Myocyte (in vitro differentiated cells): ENCODE measurements at places on chromosomes 7 and 10.

DNA sequence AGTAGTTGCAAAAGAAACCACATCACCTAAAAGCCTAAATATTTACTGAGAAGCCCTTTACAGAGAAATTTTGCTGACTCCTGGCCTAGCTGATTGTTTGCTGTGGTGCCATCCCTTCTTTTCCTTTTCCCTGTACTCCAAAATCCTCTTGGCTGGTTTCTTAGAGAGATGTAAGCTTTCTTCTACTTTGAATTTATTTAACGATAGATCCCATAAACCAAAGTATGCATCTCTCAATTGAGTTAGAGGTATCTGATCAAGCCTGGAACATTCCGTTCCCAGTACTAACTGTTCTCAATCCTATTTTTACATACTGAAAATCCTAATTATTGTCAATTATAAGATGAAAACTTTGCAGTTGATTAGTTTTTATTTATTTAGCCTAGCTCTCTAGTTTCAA lies 6.3 kb downstream of the TMEM60 start:
- DNase-seq = no peak

GRCh38 chr10:63642808-63643207 lies 121.6 kb downstream of the REEP3 start:
- DNase-seq = no peak

DNA sequence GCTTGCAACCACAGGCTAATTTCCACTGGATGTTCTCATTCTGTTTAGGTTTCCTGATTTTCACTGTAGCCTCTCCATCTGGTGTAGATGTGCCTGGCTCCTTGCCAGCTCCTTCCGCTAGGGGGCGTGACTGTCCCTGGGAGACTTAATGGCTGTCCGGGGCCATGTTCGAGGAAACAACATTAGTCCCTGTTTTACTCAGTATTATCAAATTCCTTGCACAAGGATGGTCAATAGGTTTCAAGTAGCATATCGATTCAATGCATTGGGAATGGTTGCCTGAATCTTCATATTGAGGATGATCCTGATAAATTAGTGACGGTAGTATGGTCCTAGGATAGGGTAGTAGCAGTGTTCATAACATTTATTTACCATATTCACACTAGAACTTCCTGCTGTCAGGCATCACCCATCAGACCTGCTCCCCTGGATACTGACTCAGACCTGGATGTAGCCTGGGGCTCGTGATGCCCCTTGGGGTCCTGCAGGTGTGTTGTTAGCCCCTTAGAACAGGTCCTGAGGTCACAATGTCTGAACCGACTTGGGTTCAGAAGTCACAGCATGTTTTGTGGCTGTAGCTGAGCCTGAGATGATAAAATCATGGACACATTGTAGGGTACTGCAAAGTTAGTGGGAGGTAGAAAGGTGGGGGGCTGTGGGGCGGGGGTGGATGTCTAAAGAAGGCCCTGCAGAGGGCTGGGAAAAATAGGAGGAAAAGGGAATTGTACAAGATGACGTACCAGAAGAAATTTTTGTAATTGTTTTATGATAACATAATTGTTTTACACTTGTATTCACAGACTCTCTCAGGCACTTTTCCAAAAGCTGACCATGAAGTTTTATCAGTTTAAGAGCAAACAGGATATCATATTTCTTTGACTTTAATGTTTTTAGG lies 8.9 kb upstream of the EXOC6 start:
- DNase-seq = no peak

GRCh38 chr7:136956671-136957070 lies 88.2 kb downstream of the CHRM2 start:
- peak; percentile 14 for DNase-seq

- peak; percentile 7 for DNase-seq
These were observed 46.3 kb upstream of the RNF216 start for GRCh38 chr7:5827755-5828154.

DNA sequence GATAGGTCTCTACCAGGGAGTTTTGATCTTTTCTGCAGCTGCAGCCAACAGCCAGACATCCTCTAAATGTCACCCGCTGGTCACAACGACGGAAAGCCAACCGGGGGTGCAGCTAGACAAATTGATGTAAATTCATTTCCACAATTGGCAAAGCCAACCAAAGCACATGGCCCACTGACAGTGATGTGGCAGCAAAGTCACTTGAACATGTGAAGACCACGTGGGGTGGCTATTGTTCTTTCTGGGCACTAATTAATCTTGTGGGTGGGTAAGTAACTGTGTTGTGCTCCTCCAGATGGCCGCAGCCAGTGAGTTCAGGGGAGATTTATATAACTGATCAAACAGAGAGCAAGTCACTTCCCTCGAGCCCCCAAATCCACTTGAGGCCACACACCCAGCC lies 354.1 kb downstream of the ANKRD30A start:
- no peak for DNase-seq

DNA sequence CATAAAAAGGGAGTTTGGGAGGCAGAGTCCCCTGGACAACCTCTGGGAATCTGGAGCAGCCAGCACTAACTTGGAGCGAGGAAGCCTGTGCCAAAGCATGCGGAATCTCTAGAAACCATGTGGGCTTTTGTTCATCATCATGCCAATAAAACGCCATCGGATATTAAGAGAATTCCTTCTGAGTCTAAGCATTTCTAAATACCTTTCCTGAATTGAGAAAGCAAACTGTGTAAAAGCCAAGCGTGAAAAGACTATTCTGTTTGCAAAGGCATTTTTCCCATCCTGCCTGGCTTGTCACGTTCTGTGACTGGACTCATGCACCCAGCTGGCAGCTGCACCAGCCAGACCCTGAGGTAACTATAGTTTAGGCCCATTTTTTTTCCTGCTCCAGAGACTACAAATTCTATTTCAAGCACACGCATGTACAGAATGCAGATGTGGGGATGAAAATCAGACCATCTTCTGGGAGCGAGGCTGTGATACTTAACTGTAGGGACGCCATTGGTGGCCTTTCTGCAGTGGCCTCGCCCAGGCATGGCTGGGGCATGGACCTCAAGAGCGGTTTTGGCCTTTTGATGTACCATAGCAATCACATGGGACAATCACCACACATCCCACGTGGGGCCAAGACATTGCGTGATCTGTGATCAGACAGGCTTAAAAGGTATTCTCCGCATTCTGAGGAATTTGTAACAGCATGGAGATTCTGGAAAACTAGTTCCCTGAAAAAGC lies 218.9 kb downstream of the KIAA1217 start:
- DNase-seq = no peak

DNA sequence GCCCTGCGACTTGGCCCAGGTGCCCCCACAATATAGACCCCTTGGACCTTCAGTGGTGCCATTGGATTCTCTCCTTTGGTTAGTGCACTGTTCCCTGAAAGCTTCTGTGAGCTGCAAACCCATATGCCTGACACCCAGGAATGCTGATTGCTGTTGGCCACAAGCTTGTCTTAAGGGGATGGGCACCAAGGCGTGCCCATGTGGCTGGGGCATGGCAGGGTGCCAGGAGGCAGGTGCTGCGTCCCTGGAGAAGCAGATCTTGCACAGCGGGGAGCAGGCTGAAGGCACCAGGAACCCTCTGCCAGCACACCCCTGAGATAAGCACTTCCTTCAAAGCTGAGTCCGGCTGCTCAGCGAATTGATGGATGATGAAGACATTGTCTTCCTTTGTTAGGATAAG lies 411.8 kb downstream of the SDK1 start:
- DNase-seq = peak; percentile 76

- DNase-seq = no peak
These were observed 159.5 kb upstream of the ZNF32 start for GRCh38 chr10:43808136-43808535.

DNA sequence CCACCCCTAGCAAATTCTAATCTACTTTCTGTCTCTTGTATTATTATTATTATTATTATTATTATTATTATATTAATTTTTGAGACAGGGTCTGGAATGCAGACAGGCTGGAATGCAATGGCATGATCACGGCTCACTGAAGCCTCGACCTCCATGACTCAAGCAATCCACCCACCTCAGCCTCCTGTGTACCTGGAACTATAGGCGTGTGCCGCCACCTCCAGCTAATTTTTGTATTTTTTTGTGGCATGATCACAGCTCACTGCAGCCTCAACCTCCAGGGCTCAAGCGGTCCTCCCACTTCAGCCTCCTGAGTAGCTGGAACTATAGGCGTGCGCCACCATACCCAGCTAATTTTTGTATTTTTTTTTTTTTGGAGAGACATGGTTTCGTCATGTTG lies 2.6 kb upstream of the TMEM139 start:
- DNase-seq = no peak

DNA sequence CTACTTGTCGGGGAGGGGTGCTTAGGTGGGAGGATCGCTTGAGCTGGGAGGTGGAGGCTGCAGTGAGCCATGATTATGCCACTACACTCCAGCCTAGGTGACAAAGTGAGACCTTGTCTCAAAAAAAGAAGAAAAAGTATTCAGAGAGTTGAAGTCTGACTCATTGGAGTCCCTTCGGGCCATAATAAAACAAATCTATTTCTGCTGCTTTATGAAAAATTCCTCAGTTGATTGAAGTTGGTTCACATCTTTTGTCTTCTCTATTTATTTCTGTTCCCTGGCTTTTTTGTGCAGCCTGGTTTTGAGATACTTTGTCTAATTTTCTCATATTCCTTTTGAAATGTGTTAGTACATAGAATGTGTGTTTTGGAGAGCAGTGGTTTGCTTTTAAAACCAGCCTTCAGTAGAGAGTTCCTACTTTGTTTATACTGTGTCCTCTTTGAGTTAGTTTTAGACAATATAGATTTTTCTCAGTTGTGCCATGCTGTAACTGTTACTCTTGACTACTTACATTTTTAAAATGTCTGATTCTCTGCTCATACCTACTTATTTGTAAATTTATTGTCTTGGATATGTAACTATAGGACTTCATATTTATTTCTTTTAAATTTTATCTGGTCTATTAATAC lies 36.7 kb downstream of the LUC7L2 start:
- DNase-seq = no peak

DNA sequence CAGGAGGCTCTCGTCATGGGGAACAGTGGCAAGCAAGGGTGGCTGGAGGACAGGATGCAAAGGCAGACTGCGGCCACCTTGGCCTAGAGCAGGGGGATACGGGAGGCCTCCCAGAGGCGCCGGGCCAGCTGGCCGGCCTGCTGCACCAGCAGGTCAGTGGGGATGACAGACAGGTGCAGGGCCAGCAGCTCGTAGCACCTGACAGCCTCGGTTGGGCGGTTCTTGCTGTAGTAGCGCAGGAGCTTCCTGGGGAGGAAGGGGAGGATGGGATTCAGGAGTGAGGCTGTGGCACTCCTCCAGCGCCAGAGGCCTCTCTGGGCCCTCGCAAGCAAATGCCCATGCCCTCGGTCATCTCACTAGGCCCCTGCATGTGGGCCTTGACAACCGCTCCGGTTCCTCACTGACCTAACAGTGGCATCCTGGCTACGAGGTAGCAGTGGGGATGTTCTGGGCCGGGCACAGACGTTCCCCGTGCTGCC lies 2.5 kb upstream of the PYROXD2 start:
- no peak for DNase-seq

DNA sequence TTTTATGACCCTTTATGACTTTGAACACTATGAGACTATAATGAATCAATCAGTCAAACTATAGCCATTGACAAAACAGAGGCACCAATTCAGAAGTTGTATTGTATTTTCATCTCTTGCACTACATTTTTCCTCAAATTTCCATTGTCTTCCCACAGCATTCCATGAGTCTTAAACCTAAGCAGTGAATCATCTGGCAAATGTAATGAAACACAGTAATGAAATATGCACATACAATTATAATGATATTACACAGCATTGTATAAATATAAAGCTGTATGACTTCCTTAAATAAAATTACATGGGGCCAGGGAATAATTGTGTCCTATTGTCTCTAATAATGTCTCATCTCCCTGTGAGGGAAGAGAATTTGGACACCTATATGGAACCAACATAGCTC lies 45.0 kb downstream of the VWDE start:
- DNase-seq = no peak

DNA sequence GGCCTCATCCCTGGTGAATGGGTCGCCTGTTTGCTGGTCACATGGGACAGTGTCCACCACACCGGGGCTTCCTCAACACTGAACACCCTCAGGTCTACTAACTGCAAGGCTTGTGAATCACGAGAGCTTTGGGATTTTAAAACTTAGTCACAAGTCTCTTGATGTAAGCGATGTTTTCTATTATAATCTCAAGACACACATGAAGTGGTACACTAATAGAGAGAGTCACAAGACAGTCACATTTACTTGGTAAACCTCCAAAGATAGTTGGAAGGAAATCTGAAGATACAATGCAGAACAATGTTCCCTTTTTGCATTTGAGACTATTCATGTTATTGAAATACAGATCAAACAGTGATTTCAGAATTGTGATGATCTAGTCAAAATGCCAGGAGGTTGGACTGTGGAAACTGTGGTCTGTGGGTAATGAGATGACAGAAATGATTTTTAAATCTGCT lies 233.1 kb upstream of the KLF6 start:
- DNase-seq = no peak

GRCh38 chr10:95716466-95716865 lies 22.7 kb upstream of the TCTN3 start:
- no peak for DNase-seq

- DNase-seq = no peak
These were observed 36.7 kb downstream of the SLIT1 start for GRCh38 chr10:97149079-97149531.

GRCh38 chr10:28594406-28594805 lies 61.5 kb downstream of the WAC start:
- DNase-seq = no peak

DNA sequence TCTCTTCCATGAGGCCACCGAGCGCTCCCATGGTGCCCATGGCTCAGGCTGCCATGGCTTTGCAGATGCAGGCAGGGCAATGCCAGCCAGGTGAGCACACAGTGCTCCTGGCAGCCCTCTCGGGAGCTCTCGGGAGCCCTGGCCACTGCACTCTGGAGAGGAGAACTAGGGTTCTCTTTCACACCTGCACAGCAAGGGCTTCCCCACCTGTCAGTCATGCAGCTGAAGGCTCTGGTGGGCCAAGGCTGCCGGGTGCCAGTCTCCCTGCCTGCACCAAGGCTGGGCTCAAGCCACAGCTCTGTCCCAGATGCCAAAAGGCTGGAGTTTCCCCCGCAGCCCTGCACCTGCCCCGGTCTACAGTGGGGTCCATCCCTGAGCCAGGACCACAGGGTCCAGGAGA lies 32.6 kb downstream of the NUDT1 start:
- DNase-seq = no peak

DNA sequence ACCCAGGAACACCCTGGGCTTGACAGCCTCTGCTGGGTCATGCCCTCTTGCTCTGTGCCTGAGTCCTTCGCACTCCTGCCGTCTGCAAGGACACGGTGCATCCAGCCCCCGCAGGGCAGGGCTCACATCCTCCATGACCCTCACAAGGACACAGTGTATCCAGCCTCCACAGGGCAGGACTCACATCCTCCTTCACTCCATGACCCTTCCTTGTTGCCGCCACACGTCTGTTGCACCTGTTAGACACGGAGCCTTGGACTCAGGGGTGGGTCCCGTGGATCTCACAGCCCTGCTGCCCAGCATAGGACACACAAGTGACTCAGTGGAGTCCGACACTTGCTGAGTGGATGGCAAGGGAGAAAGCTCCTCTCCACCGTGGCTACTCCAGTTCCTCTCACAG lies 500.8 kb downstream of the DNAJB6 start:
- no peak for DNase-seq

- no peak for DNase-seq
These were observed 18.8 kb upstream of the AOAH start for GRCh38 chr7:36742911-36743775.

GRCh38 chr7:140062118-140062527 lies 628 bp downstream of the PARP12 start:
- no peak for DNase-seq
